ENCODE measurements at places on chromosomes 1 and 21.

DNA sequence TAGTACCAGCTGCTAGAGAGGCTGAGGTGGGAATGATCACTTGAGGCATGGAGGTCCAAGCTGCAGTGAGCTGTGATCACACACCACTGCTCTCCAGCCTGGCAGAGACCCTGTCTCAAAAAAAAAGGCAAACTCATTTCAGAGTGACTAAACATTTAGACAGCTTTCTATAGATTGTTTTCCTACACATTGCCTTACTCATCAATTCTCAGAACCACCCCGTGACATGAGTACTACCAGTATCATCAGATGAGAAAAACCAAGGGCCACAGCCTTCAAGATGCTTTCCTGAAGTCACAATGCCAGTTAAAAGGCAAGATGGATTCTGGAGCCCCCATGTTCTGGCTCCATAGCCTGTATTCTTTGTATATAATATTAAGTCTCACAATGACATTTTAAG, 22.4 kb upstream of the SMPDL3B start:
- no peak for DNase-seq

DNA sequence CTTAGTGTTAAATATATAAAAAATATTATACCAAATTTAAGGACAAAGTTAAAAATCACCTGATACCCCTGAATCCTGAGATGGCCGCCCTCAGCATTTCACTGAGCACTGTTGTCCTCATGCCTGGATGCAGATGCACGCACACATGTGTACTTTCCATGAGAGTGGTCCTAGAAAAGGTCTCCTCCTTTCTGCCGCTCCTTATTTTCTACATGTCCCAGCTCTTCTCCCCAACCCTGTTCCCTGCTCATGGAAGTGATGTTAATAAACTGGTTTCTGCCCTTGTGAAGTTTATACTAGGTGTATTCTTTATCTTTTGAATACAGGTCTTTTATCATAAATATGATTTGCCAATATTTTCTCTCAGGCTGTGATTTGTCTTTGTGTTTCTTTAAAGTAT, 32.9 kb downstream of the DIP2A start:
- no peak for DNase-seq

DNA sequence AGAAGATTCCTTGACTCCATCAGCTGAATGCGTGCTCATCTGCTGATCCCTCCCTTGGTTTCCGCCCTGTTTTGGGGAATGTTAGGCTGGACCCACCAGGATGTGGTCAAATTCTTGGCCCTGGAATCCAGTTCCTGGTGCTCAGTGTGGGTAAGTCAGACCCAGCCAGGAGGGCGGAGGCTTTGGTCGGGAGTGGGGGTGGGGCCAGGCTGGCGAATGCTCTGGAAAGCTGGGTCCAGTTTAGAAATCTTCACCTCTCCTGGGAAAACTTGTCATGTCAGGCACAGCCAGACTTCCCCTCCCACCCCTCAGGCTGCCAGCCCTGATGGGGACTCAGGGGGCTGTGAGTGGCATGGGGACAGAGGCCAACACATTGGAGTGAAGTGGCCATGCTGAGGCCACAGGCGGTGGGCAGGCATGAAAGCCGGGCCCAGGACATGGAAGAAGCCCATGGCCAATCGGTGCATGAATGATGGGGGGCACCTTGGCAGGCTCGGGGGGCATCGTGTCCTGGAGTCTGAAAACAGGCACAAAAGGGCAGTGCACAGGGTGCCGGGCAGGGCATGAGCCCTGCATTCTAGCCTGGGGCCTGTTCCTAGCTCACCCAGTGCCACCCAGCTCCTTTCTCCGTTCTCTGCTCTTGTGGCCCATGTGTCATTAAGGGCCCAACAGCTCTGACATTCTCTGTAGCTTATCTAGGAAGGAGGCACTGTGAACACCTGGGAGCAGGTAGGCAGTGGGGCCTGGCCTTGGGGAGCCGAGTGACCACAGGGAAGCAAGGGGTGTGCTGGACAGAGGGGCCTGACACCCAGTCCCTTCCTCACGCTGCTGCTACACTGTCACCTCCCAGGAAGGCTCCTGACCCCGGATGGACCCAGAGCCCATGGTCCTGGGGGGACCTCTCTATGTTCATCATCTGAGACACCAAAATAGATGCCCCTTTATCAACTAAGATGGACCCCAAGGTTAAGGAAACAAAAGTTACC, 14.6 kb upstream of the PADI1 start:
- DNase-seq: no peak

GRCh38 chr1:42114229-42114628, 39.0 kb upstream of the GUCA2B start:
- DNase-seq: no peak

GRCh38 chr1:23567996-23568607, 8.8 kb upstream of the ID3 start:
- no peak for DNase-seq

- DNase-seq: no peak
These were observed 802.8 kb upstream of the CXADR start for GRCh38 chr21:16709866-16710550.

GRCh38 chr1:231808116-231808515, 181.5 kb downstream of the DISC1 start:
- DNase-seq: no peak

DNA sequence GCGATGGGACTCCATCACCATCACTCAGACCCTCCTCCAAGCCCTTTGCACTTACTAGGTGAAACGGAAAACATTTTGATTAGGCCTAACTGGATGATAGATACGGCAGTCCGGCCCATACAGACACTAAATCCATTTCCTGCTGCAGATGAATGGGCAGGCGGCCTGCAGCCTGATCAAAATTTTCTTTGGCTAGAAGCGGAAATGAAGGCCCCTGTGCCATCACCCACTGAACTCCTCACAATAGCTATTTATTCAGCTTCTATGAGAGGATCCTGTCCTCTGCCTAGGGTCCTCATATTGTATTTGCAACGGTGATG, 200.5 kb downstream of the OMA1 start:
- DNase-seq: no peak

- DNase-seq: no peak
These were observed 37.4 kb downstream of the PRDM2 start for GRCh38 chr1:13737398-13737797.

GRCh38 chr1:51535006-51535592, 16.0 kb upstream of the EPS15 start:
- peak; percentile 44 for DNase-seq

GRCh38 chr21:40466893-40467483, 380.0 kb downstream of the DSCAM start:
- DNase-seq: peak; percentile 26

DNA sequence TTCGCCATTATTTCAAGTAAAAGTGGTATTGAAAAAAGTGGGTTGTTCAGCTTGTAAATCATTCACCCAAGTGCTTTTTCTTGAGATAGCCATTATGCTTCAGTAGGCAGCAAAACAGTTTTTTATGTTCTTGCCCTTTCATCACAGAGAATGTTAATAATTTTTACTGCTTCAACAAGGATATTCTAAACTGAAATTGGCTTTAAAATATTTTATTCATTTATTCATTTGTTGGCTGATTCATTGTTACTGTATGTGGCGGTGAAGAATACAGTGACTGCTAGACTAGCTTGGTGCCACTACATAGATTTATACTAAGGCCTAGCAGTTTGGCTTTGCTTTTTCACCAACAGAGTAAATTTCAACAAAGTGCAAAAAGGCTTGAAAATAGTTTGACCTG, 121.5 kb downstream of the OLFML2B start:
- DNase-seq: no peak

DNA sequence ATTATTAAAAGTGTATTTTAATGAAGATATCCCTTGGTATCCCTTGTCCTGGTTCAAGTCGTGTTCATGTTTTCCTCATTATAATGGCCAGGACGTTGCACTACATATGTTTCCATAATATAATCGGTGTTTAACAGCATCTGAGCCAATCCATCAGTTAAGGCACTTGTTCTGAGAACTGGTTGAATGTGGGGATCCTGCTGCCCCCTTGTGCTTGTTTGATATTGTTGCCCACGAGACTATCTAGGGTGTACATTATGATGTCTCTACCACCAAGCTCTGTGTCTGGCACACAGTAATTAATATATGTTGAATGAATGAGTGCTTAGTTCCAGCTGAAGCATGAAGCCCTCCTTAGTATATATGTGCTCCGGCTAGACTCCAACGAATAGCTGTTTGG, 193.0 kb downstream of the CACNA1E start:
- DNase-seq: peak; percentile 38

DNA sequence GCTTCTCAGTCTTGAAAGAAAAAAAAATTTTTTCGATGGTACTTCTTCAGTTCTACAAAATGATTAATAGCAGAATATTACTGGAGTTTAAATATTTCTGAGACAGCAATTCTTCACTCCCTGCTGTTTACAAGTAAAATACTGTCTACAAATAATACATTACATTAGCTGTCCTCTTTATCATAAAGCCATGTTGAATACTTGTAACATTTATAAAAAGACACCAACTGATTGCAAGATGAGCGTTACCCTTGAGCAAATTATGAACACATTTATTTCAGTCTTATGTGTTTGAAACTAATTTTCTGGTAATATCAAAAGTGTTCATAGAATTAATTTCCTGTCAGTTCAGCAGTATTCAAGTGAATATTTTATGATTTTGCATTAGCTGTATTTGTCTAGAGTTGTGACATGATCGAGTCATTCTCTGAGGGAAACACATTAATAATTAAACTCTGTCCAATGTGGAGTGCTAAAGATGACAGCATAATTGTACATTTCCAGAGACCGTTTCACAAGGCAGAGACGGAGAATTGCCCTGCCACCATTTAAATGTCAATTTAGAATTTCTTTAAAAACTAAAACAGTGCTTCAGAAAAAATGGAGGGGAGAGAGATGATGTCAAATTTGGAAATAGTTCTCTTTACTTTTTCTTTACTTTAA, 1359.0 kb upstream of the ADGRL4 start:
- no peak for DNase-seq

GRCh38 chr1:100414693-100415497, 62.6 kb downstream of the CDC14A start:
- DNase-seq: no peak

GRCh38 chr1:99816656-99817055, 33.5 kb upstream of the AGL start:
- DNase-seq: no peak

- DNase-seq: no peak
These were observed 55.9 kb downstream of the CAMSAP2 start for GRCh38 chr1:200794506-200795065.

DNA sequence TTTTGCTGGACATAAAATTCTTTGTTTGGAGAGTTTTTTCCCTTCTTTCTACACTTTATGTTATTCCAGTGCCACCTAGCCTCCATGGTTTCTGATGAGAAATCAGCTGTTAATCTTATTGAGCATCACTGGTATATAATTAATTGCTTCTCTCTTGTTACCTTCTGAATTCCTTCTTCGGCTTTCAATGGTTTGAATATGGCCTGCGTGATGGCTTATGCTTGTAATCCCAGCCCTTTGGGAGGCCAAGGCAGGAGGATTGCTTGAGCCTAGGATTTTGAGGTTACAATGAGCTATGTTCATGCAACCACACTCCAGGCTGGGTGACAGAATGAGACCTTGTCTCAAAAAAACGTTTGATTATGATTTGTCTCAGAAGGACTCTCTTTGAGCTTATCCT, 13.0 kb upstream of the CNIH4 start:
- no peak for DNase-seq

- no peak for DNase-seq
These were observed 44.2 kb upstream of the KCNE2 start for GRCh38 chr21:34319585-34319984.

DNA sequence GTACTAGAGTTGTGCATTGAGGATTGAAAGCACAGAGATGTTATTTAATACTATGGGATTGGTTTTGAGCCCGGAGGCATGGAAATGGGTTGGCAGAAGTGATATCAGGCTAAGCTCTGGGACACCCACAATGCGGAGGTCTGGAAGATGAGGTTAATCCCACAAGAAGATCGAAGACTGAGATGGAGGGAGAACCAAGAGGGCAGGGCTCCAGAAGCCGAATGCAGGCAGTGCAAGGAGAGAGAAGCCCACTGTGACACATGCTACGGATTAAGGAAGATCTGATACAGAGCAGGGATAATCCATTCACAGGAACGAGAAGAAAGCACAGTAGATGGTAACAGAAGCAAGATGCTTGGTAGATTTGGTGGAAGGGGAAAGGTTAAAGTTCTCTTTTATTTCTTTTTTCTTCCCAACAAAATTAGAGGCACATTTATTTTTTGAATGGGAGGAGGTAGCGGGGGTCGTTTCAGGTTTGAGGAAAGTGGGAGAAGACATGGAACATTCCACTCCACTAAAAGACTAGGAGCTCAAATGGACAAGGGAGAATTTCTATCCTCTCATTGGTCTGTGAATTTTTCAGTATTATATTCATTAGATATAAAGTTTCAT, 113.2 kb downstream of the NCAM2 start:
- DNase-seq: no peak

DNA sequence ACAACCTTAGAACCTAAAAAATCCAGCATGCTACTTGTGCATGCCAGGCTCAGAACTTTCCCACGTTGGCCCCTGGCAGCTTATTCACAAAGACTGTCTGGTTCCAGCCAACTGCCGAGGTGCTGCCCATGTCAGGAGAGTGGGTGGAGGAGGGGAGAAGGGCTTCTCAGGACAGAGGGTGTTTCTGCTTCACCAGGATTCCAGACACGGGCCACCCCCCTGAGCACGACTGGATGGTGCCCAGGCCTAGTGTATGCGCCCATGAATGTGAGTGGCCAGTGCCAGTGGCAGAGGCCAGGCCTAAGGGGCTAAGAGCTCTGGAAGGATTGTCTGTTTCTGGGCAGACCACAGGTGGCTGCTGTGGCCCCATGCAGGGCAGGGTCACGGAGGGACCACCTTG, 148.2 kb upstream of the COL6A1 start:
- no peak for DNase-seq

- no peak for DNase-seq
These were observed 23.8 kb downstream of the GLMN start for GRCh38 chr1:92274939-92275338.

- DNase-seq: no peak
These were observed 208.3 kb upstream of the NCAM2 start for GRCh38 chr21:20789729-20790500.

- DNase-seq: no peak
These were observed 478.7 kb downstream of the SETD4 start for GRCh38 chr21:35581640-35582039.

- DNase-seq: no peak
These were observed 46.7 kb upstream of the PTBP2 start for GRCh38 chr1:96674915-96675314.

All from right lung (tissue), 10 donors.